ENCODE measurements at places on chromosomes 4 and X.

GRCh38 chr4:189069772-189070171 is 870.9 kb upstream of the FRG1 start:
- DNase-seq, result no peak

DNA sequence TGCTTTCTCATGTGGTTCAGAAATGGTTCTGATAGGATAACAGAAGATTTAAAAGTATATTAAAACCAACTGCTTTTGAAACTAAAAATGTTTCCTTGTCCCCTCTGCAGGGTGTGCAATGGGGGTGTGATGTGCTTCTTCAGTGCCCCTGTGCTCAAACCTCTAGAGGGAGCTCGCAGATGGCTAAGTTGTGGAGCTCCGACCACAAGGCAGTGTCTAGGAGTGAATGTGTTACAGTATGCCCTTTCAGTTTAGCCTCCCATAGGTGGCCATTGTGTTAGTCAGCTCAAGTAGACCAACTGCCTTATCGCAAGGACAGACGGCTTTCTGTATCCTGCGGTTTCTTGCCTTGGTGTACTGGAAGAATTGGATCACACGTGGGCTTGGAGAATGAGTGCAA is 130.5 kb downstream of the TENT5D start:
- DNase-seq, result no peak

DNA sequence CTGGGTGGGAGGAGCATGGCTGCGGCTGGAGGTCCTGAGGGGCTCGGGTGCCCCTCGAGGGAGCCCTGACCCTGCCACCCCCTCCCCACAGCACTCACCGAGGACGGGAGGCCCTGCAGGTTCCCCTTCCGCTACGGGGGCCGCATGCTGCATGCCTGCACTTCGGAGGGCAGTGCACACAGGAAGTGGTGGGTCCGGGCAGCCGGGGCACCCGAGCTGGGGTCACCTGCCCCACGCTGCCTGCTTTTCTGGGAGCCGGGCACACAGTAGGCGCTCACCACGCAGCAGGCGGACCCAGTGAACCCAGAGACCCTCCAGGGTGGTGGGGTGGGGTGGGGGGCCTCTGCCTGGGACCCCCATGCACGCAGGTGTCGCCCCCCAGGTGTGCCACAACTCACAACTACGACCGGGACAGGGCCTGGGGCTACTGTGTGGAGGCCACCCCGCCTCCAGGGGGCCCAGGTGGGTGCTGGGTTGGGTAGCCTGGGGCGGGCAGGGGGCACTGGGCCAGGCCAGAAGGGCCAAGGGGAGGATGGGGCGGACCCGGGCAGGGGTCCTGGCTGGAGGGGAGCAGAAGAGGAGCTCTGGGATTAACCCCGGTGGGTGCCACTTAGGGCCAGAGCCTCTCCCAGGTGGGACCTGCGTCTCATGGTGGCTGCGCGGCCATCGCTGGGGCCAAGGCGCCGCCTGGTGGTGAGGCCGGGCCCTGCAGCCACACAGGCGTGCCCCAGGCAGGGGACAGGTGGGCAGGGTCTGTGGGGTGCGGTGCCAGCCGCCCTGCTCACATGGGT is 1.4 kb downstream of the HGFAC start:
- peak; percentile 39 for DNase-seq

GRCh38 chrX:107678957-107679740 is 50.8 kb downstream of the PRPS1 start:
- DNase-seq, result peak; percentile 42

DNA sequence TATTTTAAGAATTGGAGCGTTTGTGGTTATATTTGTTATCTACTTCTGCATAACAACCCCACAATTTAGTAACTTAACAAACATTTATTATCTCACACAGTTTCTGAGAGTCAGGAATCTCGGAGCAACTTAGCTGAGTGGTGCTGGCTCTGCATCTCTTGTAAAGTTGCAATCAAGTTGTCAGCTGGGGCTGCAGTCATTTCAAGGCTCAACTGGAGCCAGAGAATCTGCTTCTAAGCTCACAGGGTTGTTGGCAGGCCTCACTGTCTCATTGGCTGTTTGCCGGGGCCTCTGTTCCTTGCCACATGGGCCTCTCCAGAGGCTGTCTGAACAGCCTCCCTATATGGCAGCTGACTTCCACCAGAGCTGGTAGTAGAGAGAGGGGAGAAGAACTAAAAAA is 281.2 kb upstream of the GNPDA2 start:
- DNase-seq, result no peak

DNA sequence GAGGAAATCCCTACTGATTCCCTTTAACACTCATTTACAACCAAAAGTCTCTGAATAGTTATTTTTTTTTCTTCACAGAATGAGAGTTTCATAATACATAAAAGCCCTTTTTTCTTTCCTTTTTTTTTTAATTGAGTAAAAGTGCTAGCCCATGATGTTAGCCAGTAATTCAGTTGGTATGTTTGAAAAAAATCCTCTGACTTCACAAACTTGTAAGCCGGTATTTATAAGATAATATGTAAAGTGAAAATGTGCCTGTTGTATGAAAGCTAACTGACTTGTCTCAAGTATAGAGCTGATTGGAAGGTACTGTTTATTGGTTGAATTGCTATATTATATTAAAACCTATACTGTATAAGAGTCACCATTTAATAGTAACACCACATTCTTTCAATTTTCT is 70.2 kb upstream of the NEIL3 start:
- no peak for DNase-seq

GRCh38 chr4:137463377-137464003 is 68.8 kb downstream of the PCDH18 start:
- no peak for DNase-seq

DNA sequence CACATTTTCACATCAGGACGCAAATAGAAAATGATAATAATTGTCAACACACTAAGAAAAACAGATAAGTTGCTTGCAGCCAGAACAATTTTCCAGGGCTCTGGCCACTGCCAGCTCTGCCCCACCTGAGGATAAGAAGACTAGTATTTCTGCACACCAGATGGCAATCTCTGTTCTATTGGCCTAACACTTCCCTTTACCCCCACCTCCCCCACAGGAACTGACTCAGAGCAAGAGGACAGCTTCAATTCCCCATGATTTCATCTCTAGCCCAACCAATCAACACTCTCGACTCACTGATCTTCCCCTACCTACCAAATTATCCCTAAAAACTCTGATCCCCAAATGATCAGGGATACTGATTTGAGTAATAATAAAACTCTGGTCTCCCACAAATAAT is 164.0 kb downstream of the SMARCA1 start:
- peak; percentile 5 for DNase-seq

DNA sequence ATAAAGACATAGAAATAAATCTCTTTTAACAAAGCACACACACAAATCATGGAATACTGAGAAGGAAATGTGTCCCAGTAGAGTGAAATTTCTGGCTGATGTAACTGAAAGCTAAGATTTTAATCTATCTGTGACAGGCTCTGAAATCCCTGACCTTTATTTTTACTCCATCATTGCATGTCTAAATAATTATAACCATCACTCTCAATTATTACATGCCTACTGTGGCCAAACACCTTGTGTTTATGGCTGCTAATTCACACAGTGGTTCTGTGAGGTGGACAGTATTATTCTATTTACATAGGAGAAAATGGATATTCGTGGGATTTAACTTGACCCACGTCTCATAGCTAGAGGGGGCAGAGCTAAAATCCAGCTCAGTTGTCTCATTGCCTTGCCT is 438.1 kb downstream of the TLL1 start:
- DNase-seq, result no peak

DNA sequence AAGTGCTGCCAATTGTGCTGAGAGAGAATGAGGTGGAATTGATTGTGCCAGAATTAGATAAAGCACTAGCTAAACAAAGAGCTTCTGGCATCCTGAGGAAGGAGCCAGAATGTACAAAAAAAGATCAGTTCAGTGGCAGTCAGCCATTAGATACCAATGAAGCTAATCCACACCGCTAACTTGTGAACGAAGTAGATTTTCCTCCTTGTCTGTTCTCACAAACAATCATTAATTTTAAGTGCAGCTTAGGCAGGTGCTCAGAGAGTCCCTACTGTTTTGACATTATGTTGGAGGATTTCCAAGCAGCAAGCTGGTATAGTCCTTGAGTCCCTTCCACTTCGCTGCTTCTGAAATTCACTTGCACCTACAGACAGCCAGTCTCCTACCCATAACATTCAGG is 617.4 kb downstream of the CENPC start:
- DNase-seq, result no peak

- DNase-seq, result no peak
These were observed 35.1 kb upstream of the TACR3 start for GRCh38 chr4:103754844-103755243.

DNA sequence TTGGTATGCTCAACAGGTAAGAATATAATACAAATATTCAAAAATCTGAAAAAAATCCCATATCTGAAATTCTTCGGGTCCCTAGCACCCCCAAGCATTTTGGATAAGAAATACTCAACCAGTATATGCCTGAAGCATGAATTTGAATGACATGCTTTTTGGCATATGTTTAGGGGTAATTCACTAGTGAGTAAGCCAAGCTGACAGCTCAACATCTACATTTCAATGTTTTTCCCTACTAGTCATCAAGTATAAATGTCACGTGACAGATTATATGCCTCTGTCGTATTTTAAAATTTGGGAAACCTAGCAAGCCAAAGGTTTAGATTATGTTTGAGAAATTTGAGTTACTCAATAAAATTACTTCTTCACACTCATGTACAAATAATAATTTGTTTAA is 125.1 kb downstream of the FGF16 start:
- DNase-seq, result no peak

DNA sequence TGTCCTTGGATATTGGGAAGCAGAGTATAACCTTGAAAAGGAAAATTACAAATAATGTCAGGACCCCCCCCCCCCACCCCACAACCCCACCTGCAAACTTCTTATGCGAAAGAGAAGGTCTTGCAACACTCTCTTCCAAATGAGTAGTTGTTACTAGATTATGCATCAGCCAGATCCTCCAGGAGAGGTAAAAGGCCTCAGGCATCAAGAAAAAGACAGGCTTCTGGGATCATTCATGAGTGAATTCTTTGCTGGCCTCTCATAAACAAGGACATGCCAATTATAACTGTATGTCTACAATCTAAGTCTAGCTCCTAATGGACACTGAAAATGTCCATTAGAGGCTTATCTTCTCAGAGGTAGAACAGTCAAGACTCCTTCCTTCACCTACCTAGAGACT is 1443.3 kb downstream of the RAPGEF2 start:
- no peak for DNase-seq

DNA sequence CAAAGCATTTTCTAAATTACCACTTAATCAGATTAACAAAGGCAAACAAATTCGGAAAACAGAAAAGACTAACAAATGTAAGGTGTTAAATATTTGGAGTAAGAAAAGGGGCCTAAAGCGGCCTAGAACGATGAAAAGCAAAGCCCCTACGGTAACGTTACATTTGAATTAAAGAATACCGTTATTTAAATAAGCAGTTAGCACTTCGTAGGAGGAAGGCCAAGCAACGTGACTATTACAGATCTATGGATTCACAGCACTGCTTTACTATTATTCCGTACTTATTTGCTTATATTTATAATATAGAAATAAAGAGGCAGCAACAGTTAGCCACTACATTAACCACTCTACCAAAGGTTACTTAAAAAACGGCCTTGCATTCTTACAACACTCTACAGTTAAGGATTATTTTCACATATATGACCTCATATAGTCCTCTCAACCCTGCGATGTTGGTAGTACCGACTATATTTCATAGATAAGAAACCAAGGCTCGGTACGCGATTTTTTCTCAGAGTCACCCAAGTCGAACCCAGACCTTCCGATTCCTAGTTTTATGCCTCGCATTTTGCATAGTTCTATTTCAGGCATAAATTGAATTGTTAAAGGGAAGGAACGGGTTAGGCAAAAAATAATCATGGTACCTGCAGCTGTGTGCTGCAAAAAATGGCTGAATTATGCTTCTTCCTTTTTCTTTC is 2.9 kb downstream of the KLHL15 start:
- no peak for DNase-seq

- no peak for DNase-seq
These were observed 13.2 kb downstream of the TAPT1 start for GRCh38 chr4:16213121-16213520.

DNA sequence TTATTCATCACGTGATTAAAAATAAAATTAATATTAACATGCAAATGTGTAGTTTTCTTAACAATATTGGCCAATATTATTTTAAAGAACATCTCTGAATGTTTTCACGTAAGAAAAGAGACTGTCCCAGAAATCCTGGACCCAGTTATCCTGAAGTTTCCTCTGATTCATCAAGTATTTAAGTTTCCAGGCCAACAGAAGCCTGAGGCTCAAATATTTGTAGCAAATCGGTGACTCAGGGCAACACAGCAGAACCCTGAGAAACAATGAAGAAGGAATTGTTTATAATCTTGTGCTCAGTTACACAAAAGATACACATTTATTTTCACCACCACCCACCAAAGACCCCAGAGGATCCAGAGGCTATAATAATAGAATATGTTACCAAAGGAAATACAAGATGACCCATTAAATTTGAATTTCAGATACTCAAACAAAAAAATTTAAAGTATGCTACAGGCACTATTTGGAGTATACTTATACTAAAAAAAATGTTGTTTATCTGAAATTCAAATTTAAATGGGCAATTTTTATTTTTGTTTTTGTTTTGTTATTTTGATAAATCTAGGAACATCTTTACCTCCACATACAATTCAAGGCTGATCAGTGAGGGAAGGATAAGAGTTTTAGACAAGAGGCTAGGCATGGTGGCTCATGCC is 33.9 kb upstream of the SLC7A11 start:
- no peak for DNase-seq

GRCh38 chr4:36138220-36138619 is 106.1 kb downstream of the ARAP2 start:
- DNase-seq, result no peak

DNA sequence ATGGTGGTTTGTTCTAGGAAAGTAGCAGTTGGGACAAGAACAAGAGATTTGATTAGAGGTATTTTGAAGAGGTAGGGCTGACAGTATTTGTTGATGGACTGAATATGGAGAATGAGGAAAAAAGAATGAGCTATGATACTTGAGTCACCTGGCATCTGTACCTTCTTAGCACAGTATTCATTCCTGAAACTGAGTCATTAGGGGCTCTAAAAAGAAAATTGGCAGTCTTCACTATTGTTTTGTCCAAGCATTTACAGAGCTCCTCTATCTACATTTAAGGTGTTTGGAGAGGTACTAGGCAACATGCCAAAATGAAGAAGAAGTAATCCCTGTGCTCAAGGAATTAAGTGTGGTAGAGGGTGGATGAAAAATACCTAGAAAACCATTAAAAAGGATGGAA is 165.8 kb downstream of the SHROOM4 start:
- DNase-seq, result no peak

- DNase-seq, result no peak
These were observed 2.9 kb downstream of the WDR13 start for GRCh38 chrX:48600226-48600625.

GRCh38 chrX:46796574-46797191 is 37.8 kb upstream of the SLC9A7 start:
- peak; percentile 81 for DNase-seq

Data from hematopoietic multipotent progenitor cell (in vitro differentiated cells).